Activated CD8-positive, alpha-beta T cell treated with anti-CD3 and anti-CD28 coated beads for 36 hours (primary cell): ENCODE measurements at places on chromosomes 3 and 15. TPM values are rescaled to one million over a fixed set of nuclear protein-coding genes. Genes with fewer than 3 reads are reported as not detected.

GRCh38 chr3:165835431-165835830 is 1.8 kb downstream of the BCHE start:
- no peaks in the 10 kb centered on the region for H3K36me3 ChIP-seq
- no peaks in the 10 kb centered on the region for H3K27me3 ChIP-seq
- no peaks in the 10 kb centered on the region for H3K4me1 ChIP-seq
- H3K4me3 ChIP-seq = no peak overlapping the region
- H3K27ac ChIP-seq = no peak overlapping the region
- no peak for DNase-seq

Gene SPESP1
- total RNA-seq = 0.18 TPM

DNA sequence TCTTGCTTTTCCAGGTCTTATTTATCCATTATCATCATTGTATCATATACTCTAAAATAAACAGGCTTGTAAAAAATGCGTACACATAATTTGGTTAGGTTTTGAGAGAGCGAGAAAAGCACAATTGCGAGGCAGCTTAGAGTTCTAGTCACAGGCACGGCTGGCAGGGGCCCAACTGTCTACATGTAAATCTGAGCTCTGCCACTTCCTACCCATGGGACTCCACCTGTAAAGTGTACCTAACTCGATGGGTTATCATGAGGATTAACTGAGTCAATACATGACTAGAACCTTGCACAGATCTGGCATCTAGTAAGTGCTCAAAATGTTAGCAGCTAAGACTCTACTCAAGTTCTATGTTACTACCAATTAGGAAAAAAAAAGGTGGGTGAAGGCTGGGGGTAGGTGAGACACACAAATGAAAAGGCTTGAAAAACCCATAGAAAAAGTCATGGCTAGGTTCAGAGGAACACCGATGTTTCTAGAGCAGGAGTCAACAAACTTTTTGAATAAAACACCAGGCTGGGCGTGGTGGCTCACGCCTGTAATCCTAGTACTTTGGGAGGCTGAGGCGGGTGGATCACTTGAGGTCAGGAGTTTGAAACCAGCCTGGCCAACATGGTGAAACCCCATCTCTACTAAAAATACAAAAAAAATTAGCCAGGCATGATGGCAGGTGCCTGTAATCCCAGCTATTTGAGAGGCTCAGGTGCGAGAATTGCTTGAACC is 36.2 kb downstream of the GLB1 start:
- no peak overlapping the region for H3K4me3 ChIP-seq
- H3K27ac ChIP-seq = peak overlapping the region; percentile 93
- H3K27me3 ChIP-seq = no peaks in the 10 kb centered on the region
- DNase-seq = peak; percentile 73

DNA sequence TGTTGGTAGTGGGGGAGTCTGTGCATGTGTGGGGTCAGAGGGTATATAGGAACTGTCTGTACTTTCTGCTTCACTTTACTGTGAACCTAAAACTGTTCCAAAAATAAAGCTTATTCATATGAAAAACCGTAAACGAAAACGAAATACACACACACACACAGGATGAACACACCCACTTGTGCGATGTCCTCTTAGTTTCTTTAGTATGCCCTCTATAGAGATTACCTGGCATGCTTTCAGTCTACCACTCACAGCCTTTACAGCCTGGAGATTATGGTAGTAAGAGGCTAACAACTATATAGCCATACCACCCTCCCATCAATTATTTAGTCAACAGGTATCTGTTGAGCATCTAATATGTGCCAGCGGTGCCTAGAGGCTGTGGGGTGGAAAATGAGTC is 60.0 kb upstream of the UBE3A start:
- no peaks in the 10 kb centered on the region for H3K4me1 ChIP-seq
- H3K36me3 ChIP-seq = no peaks in the 10 kb centered on the region
- H3K27ac ChIP-seq = no peak overlapping the region
- H3K27me3 ChIP-seq = no peaks in the 10 kb centered on the region

Gene SOX2
- total RNA-seq = not detected

Gene COPG1
- 118 TPM for total RNA-seq

Gene USP4
- 62.4 TPM for total RNA-seq

Gene ARRDC4
- total RNA-seq = 0.90 TPM

GRCh38 chr3:184465883-184466412 is 86.1 kb downstream of the CHRD start:
- peaks cover 16% of the 10 kb centered on the region for H3K27me3 ChIP-seq
- H3K4me1 ChIP-seq = peaks cover 3% of the 10 kb centered on the region
- H3K36me3 ChIP-seq = no peaks in the 10 kb centered on the region
- no peak for DNase-seq
- no peak overlapping the region for H3K4me3 ChIP-seq

DNA sequence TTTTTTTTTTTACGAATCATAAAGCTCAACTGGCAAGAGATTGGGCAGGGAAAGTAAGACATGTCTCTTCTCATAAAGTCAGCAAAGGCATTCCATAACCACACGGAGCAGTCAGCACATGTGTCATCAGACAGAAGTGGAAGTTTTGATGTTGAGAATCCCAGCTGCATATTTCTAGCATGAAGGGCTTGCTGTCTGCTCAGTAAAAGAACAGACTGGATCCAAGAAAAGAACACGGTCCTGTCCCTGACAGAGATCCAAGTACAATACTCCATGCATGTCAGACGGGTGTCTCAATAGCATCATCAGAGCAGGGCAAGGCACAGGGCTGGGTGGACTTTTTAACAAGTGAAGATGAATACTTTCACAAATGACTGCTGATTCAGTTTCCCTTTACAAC is 38.2 kb downstream of the ABI3BP start:
- H3K4me3 ChIP-seq = no peak overlapping the region
- no peaks in the 10 kb centered on the region for H3K36me3 ChIP-seq
- H3K4me1 ChIP-seq = no peaks in the 10 kb centered on the region
- peaks cover 10% of the 10 kb centered on the region for H3K27me3 ChIP-seq

DNA sequence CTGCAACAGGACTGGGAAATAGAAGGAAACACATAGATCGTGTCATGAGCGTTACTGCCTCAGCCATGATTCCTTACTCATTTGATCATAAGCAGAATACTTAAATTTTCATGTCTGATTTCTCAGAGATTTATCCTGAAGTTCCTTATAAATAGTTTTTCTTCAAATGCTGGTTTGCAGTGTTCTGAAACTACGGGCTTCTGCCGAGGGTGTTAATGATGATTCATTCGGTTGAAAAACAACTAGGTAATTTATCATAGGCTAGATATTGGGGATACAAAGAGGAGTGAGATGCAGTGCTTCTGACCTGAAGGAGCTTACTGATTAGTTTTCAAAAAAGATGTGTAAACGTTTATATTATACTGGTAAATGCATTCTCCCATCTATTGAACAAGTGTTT is 428.9 kb downstream of the NLGN1 start:
- H3K27me3 ChIP-seq = no peaks in the 10 kb centered on the region
- H3K27ac ChIP-seq = no peak overlapping the region
- H3K4me3 ChIP-seq = no peak overlapping the region
- no peak for DNase-seq
- H3K36me3 ChIP-seq = no peaks in the 10 kb centered on the region
- H3K4me1 ChIP-seq = no peaks in the 10 kb centered on the region

GRCh38 chr3:105816833-105817232 is 52.0 kb downstream of the CBLB start:
- H3K27me3 ChIP-seq = no peaks in the 10 kb centered on the region
- peak overlapping the region; percentile 44 for H3K27ac ChIP-seq
- peaks cover 63% of the 10 kb centered on the region for H3K4me1 ChIP-seq
- DNase-seq = no peak

- peak; percentile 49 for DNase-seq
Measured at GRCh38 chr3:19030522-19030839, 117.8 kb upstream of the KCNH8 start.

GRCh38 chr3:98500019-98500418 is 2.5 kb downstream of the OR5K2 start:
- H3K36me3 ChIP-seq = peaks cover 11% of the 10 kb centered on the region
- H3K4me3 ChIP-seq = no peak overlapping the region
- H3K4me1 ChIP-seq = peaks cover 16% of the 10 kb centered on the region
- DNase-seq = no peak

GRCh38 chr3:48566401-48566760 is 2.8 kb upstream of the UCN2 start:
- no peak overlapping the region for H3K27ac ChIP-seq
- no peak overlapping the region for H3K4me3 ChIP-seq

GRCh38 chr3:120441776-120442175 is 9.0 kb downstream of the FSTL1 start:
- no peak overlapping the region for H3K27ac ChIP-seq
- no peaks in the 10 kb centered on the region for H3K36me3 ChIP-seq

- H3K4me1 ChIP-seq = peaks cover 69% of the 10 kb centered on the region
- peak; percentile 54 for DNase-seq
- H3K36me3 ChIP-seq = peaks cover 76% of the 10 kb centered on the region
Measured at GRCh38 chr3:70982700-70983140, 600.8 kb downstream of the FOXP1 start.

- no peaks in the 10 kb centered on the region for H3K4me1 ChIP-seq
- no peaks in the 10 kb centered on the region for H3K27me3 ChIP-seq
- peak; percentile 60 for DNase-seq
- no peak overlapping the region for H3K4me3 ChIP-seq
Measured at GRCh38 chr15:85831415-85832113, 36.8 kb upstream of the KLHL25 start.

DNA sequence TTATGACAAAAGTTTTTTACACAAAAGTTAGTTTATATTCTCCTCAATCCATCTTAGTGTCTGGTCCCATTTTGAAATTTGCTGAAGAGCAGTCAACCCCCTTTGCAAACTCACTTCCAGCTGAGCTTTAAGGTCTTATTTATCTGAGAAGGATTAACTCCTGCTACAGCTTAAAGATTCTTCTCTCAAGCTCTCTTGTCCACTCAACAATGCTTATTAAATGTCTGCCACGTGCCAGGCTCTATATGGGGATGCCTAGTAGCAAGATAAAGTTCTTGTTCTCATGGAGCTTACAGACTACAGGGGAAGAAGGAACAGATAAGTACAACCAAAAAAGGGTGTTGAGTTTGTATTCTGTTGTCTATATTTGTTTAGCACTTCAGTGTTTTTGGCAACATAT is 18.7 kb downstream of the TMPRSS7 start:
- H3K27ac ChIP-seq = no peak overlapping the region
- H3K4me1 ChIP-seq = peaks cover 12% of the 10 kb centered on the region
- no peak overlapping the region for H3K4me3 ChIP-seq
- no peak for DNase-seq

DNA sequence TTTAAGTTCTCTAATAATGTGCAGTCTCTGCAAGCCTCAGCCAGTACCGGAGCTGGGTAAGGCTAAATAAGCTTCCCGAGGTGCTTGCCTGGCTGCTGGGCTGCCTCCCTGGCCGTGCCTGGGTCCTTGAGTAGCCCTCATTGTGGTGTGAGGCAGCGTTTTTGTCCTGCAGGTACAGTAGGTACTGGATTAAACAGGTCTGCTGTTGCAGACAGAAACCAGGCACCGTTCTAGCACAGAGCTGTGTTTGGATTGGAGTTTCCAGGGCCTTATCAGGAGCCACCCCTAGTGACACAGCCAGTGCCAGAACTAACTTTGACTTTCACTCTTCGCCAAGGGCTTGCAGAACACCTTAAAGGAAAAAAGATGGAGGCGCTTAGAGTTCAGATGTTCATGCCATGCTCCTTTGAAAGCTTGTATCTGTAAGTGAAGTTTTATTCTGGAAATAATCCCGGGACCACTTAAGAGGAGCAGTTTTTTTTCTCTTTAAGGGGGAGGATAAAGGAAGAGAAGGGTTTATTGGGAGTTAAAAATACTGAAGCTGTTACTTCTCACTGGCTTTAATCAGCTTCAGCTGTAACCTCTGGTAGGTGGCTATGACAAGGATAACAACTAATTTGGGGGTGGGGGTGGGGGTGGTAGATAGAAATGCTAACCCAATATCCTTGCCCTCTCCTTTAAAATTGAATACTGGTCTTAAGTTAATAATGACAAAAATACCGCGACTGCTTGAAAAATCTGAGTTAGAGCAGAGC is 126.8 kb downstream of the MITF start:
- no peak overlapping the region for H3K27ac ChIP-seq
- no peak overlapping the region for H3K4me3 ChIP-seq
- H3K27me3 ChIP-seq = no peaks in the 10 kb centered on the region
- DNase-seq = no peak
- H3K4me1 ChIP-seq = no peaks in the 10 kb centered on the region

Gene TMEM207
- not detected for total RNA-seq

GRCh38 chr3:48219543-48219942 is 3.8 kb upstream of the CAMP start:
- H3K4me1 ChIP-seq = no peaks in the 10 kb centered on the region
- H3K36me3 ChIP-seq = no peaks in the 10 kb centered on the region
- H3K27ac ChIP-seq = no peak overlapping the region
- DNase-seq = no peak
- no peak overlapping the region for H3K4me3 ChIP-seq
- no peaks in the 10 kb centered on the region for H3K27me3 ChIP-seq

DNA sequence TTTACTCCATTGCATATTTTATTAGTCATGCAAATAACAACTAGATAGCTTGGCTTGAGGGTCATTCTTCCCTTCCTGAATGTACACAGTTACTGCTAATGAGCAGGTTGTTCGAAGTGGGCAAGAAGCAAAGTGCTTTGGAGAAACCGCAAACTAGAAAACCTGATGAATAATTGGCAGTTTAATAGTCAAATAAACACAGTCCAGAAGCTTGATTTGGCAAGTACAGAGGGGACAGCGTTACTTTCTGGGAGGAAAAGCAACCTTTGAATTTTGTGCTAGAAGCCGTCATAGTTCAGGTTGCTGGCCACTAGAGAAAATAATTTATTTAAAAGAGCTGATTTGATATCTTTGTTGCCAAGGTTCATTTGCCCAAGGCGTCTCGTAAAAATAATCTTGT is 94.9 kb downstream of the MFSD1 start:
- DNase-seq = no peak
- H3K36me3 ChIP-seq = no peaks in the 10 kb centered on the region
- no peak overlapping the region for H3K4me3 ChIP-seq
- H3K27ac ChIP-seq = no peak overlapping the region

GRCh38 chr15:61318301-61318700 is 89.2 kb upstream of the RORA start:
- no peaks in the 10 kb centered on the region for H3K36me3 ChIP-seq
- no peak overlapping the region for H3K27ac ChIP-seq
- DNase-seq = no peak

DNA sequence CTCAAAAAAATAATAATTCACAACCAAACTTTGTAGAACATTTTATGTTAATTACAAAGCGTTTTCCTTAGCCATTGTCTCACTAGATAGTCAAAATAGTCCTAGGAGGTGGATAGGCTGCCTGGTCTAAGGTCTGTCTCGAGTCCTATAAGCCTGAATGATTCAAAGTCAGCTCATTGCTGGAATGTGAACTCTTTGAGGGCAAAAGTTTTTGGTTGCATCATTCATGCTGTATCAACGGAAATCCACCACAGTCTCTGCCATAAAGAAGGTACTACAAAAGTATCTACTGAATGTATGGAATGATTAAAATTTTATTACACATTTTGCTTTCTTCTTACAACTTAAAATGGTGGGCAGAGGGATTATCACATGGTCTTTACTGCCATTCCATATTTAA is 387.3 kb upstream of the RARB start:
- no peak overlapping the region for H3K27ac ChIP-seq
- no peaks in the 10 kb centered on the region for H3K36me3 ChIP-seq
- no peaks in the 10 kb centered on the region for H3K4me1 ChIP-seq
- no peaks in the 10 kb centered on the region for H3K27me3 ChIP-seq
- no peak overlapping the region for H3K4me3 ChIP-seq
- DNase-seq = no peak

Gene UCN2
- not detected for total RNA-seq

- no peak overlapping the region for H3K27ac ChIP-seq
- peaks cover 30% of the 10 kb centered on the region for H3K27me3 ChIP-seq
- H3K4me1 ChIP-seq = no peaks in the 10 kb centered on the region
- no peak for DNase-seq
Measured at GRCh38 chr3:126266291-126266840, 86.0 kb upstream of the ALDH1L1 start.
